ENCODE measurements at places on chromosomes 5 and 9.
A peak's percentile ranks its signal among the peaks of the same experiment; 100 is the strongest.

DNA sequence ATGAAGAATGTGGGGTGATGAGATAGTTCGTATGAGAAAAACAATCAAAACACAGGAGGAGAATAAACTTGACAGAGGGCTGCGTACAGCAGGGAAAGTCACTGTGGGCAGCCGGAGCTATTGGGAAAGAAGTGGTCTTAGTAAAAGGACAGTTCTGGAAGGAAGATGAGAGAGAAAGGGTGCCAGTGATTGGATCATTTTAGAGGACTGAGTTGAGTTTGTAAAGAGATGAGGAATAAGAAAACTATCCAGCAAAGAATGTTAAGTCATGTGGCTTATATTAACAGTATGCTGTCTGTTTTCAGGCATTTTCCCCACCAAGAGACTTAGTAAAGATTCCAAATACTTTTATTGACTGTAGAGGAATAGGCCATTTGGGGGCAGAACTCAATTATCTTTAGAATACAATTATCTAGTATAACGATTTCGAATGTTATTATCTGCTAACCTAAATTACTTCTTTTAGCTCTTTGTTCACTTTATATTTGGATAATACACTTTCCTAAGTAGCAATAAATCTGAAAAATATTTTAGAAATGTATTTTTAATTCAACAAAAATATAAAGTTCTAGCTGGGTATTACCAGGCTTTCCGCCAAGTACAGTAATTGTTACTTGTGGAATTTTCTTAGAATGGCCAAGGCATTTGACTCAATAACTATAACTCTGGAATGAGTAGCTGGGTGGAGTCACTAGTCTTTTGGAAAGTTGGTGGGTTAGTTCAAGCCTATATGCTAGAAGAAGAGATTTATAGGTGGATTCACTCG is 15.5 kb upstream of the LOX start:
- H3K4me3 ChIP-seq: no peak overlapping the region
- ATAC-seq: no peak
- H3K36me3 ChIP-seq: no peaks in the 10 kb centered on the region

- no peaks in the 10 kb centered on the region for H3K36me3 ChIP-seq
- no peaks in the 10 kb centered on the region for H3K27me3 ChIP-seq
- H3K4me1 ChIP-seq: no peaks in the 10 kb centered on the region
- no peak overlapping the region for H3K4me3 ChIP-seq
Measured at GRCh38 chr5:153998010-153998409, 40.7 kb downstream of the FAM114A2 start.

DNA sequence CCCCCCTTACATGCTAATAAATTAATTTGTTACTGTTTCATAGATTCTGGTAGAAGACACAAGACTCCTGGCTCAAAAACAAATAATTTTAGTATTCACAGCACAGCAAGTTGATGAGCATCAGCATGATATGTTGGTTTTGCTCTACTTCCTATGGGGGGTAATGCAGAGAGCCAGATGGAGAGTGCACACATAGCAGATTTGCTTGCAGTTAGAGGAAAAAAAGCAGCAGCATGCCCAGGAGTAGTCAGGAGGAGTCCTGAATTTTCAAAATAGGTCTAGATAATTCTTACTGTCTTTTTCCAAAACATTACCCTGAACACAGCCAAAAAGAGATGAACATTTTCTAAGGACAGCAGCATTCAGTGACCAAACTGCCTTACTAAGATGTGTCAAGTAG is 261.3 kb downstream of the COX7C start:
- no peak overlapping the region for H3K27ac ChIP-seq
- no peaks in the 10 kb centered on the region for H3K4me1 ChIP-seq
- no peak for ATAC-seq

GRCh38 chr9:19087106-19088000 is 15.4 kb downstream of the HAUS6 start:
- peaks cover 97% of the 10 kb centered on the region for H3K36me3 ChIP-seq
- ATAC-seq: no peak
- no peak overlapping the region for H3K4me3 ChIP-seq
- no peaks in the 10 kb centered on the region for H3K27me3 ChIP-seq
- no peaks in the 10 kb centered on the region for H3K4me1 ChIP-seq

DNA sequence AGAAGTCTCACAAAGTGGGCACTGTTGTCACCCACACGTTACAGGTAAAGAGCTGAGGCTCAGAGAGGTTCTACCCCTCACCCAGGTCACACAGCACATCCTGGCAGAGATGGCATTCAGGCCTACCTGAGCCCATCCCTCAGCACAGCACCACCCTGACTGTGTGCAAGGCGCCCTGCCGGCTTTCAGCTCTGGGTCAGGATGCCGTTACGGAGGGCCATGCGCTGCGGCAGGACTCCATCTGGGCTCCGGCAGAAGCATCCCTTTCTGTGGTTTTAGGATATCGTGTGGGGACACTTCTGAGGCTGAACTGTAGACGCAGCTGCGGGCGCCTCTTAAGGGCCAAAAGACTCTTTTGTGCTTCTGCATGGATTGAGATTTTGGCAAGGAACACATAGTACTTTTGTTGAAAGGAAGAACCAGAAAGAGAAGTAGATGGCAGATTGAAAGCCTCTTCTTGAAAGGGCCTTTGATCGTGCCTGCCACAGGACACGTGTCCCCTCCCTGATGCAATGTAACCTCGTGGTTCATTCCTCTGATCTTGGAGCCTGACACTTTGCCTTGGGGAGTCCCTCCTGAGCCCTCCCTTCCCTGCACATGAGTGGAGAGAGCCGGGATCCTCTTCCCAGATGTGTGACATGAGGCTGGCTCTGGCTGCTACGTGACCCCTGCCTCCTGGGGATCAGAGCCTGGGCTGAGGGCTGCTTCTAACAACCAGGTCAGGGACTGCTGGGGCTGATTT is 31.3 kb downstream of the USP20 start:
- no peaks in the 10 kb centered on the region for H3K27me3 ChIP-seq
- H3K27ac ChIP-seq: no peak overlapping the region
- ATAC-seq: no peak
- H3K36me3 ChIP-seq: no peaks in the 10 kb centered on the region
- no peaks in the 10 kb centered on the region for H3K4me1 ChIP-seq

DNA sequence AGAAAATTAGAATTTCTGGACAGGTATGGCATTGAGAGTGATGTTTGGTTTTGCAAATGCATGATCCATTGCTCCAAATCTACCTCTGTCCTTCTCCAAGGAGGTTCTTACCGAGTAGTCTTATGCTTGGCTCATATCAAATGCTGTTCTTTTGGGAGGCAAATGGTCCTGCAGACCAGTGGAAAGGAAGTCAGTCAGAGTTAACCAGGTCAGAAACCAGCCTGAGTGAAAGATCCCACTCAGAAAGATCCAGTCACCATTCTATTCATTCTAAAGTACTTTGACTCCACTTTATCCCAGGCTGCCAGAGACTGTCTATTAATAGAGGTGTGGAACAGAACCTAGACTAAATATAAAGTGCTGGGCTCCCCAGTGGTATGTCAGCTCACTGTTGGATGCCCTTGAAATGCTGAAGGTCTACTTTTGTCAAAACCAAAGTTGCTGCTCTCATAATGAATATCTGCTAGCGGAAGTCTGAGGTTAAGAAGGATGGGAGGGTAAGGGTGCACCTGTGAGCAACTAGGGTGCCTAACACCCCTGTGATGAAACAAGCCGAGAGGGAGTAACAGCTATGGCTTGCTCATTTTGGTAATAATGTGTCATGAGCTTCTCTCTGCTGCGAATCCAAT is 302.2 kb downstream of the ZNF608 start:
- ATAC-seq: no peak
- H3K36me3 ChIP-seq: no peaks in the 10 kb centered on the region
- no peak overlapping the region for H3K27ac ChIP-seq
- H3K4me1 ChIP-seq: no peaks in the 10 kb centered on the region
- no peak overlapping the region for H3K4me3 ChIP-seq

DNA sequence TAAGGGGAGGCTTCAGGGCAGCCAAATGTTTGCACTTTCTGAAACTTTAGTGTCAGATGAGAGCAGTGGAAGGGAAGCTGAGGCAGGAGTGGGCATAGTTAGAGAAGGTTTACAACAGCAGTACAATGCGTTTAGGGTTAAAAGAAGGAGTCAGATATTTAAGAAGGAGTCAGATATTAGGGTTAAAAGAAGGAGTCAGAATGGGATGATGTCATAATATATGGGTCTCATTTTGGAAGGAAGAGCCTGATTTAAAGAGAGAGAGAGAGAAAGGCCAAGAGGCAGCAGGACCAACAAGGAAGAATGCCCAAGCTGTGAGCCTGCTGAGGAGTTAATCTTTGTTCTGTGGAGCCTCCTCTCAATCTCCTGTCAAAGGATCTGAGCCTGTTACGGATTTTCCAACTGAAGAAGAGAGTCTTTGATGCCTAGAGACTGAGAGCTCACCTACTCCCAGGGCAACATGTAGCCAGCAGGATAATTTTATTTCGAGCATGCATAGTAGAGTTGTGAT is 9.5 kb downstream of the ISL1 start:
- peaks cover 21% of the 10 kb centered on the region for H3K4me1 ChIP-seq
- no peak for ATAC-seq
- H3K36me3 ChIP-seq: no peaks in the 10 kb centered on the region
- no peak overlapping the region for H3K27ac ChIP-seq
- peaks cover 94% of the 10 kb centered on the region for H3K27me3 ChIP-seq
- H3K4me3 ChIP-seq: no peak overlapping the region

DNA sequence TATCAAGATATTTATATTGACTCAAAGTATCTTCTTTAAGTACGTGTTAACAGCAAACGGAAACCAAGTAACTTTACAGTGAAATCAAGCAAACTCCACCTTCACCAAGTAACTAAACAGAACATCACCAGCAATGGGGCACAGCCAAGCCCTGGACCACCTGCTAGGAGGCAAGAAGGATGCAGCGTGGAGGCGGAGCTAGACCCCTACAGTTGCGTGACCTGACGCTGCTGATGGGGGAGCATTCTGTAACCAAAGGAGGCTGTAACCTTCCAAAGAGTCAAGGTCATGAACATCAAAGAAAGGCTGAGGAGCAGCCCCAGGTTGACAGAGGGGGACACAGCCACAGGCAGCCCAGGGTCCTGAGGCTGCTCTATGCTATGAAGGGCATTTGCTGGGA is 6.1 kb downstream of the VAV2 start:
- H3K36me3 ChIP-seq: no peaks in the 10 kb centered on the region
- ATAC-seq: no peak
- H3K27me3 ChIP-seq: no peaks in the 10 kb centered on the region
- no peak overlapping the region for H3K27ac ChIP-seq
- peaks cover 8% of the 10 kb centered on the region for H3K4me1 ChIP-seq
- no peak overlapping the region for H3K4me3 ChIP-seq

DNA sequence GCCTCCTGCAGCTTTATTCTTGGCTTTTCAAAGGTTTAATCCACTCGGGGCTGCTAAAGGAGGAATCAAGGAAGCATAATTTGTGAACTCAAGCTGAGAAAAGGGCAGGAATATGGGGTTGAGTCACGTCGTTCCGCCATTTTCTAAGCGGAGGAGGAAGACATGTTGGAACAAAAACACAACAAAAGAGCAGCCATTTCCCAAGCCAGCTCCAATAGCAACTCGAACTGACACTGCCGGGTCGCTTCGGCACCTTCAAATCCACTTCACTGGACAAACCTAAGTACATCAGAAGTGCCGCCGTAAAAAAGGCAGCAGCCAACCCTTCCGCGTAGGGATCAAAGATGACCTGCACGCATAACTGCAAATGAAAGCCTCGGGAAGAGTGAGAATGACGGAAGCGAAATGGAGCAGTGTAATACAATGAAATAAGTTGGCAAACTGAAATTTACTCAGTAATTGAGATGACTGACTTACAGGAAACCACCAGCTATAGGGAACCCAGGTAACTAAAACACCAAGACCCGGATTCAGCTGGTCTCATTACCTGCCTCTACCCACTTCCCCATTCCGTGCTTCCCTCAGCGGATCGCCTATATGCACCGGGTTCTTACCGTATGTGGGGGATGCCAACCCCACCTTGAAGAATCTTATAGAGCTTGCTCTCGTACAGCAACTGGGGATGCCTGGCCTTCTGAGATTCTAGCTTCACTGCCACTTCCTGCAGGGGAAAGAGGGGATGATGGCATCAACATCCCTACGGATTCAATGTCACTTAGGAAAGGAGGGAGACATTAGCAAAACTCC is 1.6 kb downstream of the CSNK1A1 start:
- no peak for ATAC-seq
- no peaks in the 10 kb centered on the region for H3K27me3 ChIP-seq
- peak overlapping the region; percentile 99 for H3K27ac ChIP-seq
- peak overlapping the region; percentile 55 for H3K4me3 ChIP-seq
- H3K36me3 ChIP-seq: no peaks in the 10 kb centered on the region

DNA sequence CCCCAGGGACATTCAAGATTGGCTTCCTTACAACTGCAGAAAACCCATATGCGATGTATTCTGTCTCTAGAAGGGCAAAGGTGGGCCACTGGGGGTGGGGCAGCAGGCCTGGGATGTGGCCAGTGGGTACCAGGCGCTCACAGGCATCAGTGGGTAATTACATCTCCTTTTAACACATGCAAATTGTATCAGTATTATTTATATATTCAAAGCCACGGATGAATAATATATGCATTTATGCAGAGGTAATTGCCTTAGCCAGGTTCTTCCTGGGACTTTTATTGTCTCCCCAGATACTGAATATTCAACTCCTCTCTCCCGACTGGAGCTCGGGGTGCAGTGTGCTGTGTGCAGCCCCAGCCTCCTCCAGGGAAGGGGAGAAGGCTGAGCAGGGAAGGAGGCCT is 109.4 kb upstream of the MVB12B start:
- no peak overlapping the region for H3K27ac ChIP-seq
- no peak overlapping the region for H3K4me3 ChIP-seq
- peaks cover 27% of the 10 kb centered on the region for H3K27me3 ChIP-seq
- no peak for ATAC-seq
- no peaks in the 10 kb centered on the region for H3K4me1 ChIP-seq
- H3K36me3 ChIP-seq: no peaks in the 10 kb centered on the region

GRCh38 chr9:115121181-115121580 is 3.2 kb upstream of the TNC start:
- H3K36me3 ChIP-seq: no peaks in the 10 kb centered on the region
- ATAC-seq: no peak
- no peaks in the 10 kb centered on the region for H3K4me1 ChIP-seq
- H3K4me3 ChIP-seq: no peak overlapping the region
- H3K27me3 ChIP-seq: no peaks in the 10 kb centered on the region
